GM12891 (cell line): ENCODE measurements at places on chromosomes 3 and 15.

DNA sequence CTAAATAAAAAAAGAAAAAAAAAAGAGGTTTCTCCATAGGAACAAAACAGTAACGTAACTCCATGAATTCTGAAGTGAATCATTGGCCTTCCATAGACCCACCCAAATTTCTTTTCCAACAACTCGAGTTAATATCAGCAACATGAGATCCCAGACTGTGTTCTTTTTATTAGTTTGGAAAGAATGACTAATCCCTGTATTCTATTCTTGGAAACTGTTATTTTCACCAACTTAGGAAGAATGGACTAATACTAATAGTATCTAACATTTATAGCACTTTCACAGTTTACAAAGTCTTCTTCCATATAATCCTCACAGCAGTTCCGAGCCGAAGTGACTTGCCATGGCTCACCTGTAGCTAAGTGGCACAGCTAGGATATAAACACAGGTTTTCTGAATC, 72.7 kb upstream of the SLC4A7 start:
- no peak for DNase-seq

DNA sequence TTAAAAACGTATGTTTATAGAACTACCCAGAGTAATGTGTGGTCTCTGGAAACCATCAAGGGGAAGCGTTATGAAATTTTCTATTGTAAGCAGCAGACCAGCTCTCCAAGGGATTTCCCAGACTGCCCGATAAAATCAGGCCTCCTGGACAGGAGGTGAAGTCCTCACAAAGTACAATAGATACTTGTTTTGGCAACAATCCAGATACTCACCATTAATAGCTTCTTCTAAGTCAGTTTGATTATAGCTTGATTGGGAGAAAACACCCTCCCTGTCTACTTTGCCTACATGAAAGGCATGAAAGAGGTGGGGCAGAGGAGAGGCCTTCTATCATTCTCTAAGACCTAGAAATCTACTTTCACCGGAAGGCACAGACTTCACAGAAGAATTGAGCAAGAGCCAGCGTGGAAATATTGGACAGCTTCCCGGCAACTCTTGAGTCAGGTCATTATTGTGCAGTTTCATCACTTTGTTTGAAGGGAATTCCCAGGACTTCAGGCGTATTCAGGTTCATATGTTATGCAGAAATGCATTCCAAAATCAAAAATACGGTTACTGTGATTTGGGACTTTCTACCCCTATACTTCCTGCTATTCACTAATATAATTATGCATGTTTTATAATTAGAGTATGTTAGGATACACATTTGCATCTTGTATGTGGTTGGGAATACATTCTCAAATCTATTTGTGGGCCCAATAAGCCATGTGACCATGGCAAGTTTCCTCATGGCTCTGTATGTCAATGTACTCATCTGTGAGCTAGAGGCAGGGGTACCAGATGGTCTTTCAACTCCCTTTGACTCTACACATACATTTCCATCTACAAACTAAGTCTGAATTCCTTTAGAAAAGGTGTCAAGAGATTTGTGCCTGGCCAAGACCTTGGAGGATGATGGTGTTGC, 103.5 kb downstream of the CD47 start:
- DNase-seq: no peak

GRCh38 chr3:58833491-58833890, 166.9 kb upstream of the FAM3D start:
- no peak for DNase-seq

DNA sequence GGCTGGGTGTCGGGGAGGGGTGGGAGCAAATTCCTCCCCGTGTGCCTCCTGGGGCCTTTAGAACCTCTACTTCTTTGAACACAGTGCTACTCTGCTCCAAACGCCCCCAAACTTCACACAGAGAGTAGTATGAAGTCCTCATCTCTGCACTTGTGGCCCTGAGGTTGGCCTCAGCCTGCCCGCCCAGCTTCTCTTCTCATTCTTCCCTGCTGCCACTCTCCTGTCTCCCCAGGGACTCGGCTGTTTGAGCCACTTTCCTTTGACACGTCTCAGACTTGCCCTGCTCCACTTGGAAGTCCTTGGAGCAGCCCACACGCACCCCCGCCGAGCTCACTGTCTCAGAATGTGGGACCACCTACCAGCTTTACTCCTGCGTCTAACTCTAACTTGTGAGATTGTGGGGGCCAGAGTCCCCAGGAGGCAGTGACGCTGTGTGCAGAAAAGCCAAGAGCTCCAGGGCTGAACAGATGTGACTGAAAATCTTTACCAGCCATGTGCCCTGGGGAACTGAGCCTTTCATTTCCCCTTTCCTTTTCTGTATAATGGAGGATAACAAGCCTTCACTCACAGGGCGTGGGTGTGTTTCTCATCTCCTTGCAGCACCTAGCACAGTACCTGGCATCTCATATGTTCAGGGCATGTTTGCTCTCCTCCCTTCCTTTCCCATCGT, 233.6 kb upstream of the CTDSPL start:
- no peak for DNase-seq

- no peak for DNase-seq
These were observed 54.0 kb upstream of the EIF1B start for GRCh38 chr3:40255532-40255931.

DNA sequence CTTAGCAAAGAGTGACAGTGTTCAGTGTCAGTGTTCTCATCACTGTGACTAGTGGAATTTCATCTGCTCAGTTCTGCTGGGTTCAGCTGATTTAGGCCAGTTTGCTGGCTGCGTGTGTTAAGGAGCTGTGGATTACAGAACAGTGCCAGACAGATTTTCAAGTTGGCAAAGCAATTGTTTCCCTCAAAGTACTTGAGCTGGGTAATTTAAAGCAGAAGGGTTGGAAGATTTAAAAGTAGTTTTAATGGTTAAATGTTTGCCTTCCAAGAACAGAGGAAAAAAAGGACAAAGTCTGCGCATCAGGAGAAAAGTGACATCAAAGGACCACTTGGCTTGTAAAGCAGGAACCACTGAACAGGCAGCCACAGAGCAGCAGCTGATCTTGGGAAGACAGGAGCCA, 8.7 kb downstream of the ESYT3 start:
- DNase-seq: no peak

GRCh38 chr15:84833447-84834228, 16.5 kb downstream of the ALPK3 start:
- DNase-seq: no peak

- no peak for DNase-seq
These were observed 193.3 kb upstream of the TTC14 start for GRCh38 chr3:180408654-180409053.

GRCh38 chr3:170740726-170741591, 129.0 kb downstream of the RPL22L1 start:
- DNase-seq: no peak

GRCh38 chr3:97680210-97680609, 84.3 kb upstream of the ARL6 start:
- DNase-seq: no peak

DNA sequence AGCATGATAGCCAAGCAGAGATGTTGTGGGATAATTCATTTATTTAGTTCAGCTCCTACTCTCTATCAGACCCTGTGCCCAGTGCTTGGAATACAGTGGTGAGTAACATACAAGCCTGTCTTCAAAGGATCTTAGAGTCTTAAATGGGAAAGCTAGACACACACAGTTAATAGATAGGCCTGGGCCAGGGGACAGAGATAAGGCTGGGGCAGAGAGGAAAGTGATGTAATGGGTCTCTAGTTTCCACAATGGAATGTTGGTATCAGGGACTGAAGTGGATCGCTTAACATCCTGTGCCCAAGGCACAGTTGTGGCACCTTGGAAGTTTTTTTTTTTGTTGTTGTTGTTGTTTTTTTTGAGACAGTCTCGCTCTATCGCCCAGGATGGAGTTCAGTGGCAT, 79.9 kb upstream of the POLG start:
- DNase-seq: no peak

DNA sequence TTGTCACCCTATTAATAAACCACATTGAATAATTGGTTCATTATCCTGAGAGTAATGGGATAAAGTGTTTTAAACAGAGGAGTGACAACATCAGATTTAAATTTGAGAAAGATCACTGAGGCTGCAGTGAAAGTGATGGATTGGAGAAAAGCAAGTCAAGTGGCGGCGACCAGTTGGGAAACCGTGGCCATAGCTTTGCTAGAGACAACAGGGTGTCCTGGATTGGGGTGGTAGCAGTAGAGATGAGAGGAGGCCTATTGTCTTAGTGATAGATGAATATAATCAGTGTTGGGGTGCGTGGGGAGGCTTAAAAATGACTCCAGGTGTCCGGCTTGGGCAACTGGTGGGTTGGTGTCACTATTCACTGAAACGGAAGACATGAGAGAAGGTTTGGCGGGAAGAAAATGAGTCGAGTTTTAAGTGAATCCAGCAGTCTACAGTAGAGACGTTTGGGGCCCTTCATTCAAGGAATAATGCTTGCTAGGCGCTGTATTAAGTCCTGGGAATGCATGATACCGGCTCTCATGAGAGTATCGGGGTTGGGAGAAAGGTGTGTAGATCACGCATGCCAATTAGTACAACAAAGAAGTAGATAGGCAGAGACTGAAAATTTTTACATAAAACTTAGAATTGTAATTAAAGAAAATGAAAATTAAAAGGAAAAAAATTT, 819 bp downstream of the NEK4 start:
- no peak for DNase-seq

GRCh38 chr15:66782785-66783184, 80.7 kb downstream of the SMAD6 start:
- DNase-seq: no peak

DNA sequence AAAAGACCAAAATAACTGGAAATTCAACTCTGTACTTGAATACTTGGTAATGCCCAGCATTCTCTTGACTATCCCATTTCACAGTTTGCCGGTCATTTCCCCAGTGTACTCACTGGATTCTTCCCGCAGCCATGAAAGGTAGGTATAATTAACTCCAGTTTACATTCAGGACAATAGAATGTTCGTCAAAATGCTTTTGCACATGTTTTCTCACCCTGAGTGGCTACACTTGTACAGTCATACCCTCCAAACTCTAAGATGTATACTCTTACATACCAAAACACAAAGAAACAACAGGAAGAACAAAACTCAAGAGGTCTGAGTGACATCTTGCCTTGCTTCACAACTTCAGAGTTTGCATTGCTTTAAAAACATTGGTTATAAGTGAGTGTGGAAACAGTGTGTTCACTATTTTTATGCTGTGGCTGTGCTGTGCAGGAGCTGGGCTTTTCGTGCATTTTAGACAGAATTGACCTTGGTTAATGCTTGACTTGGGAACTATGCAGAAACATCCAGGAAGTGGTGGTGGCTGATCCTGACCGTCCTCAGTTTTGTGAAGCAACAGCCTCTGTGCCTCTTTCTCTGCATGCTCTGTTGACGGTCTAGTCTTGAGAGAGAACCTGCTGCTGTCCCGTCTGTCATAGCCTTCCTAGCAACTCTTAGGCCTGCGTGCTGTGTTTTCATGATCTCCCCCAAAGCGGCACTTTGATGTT, 90.5 kb downstream of the IGF1R start:
- no peak for DNase-seq

GRCh38 chr3:115146418-115147328, at the start of gene ZBTB20:
ZBTB20 (minus strand) TSS chr3:115147288.
- DNase-seq: peak; percentile 66

GRCh38 chr3:179907784-179908482, 128.8 kb downstream of the PEX5L start:
- no peak for DNase-seq

DNA sequence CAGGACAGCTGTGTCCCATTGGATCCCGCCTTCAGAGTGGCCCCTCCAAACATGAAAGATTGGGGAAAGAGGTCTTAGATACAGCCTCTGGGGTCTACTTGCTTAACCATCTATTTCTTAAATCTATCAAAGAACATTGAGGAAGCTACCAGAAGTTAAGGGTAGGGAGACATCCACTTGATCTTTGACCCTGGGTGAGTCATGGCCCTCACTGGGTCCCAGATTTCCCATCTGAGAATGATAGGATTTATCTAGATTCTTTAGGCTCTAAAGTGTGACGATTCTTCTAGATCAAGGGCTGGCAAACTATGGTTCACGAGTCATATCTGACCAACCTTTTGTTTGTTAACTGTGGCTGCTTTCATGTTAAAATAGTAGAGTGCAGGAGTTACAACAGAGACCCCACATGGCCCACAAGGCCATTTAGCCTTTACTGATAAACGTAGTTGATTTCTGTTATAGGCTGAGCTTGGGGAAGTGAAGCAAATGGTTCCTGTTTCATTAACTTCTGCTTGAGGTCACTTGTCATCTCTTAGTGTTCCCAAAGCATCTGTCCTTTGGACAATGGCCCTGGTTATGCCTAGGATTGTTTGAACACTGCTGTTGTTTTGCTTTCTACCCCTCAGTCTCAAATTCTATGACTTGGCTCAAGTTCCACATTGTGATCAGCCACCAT, 8.0 kb downstream of the MUC13 start:
- no peak for DNase-seq

GRCh38 chr3:10783360-10784351, 32.4 kb upstream of the SLC6A11 start:
- no peak for DNase-seq

- DNase-seq: no peak
These were observed 740 bp downstream of the MAGI1 start for GRCh38 chr3:66037986-66038369.

- no peak for DNase-seq
These were observed 13.4 kb upstream of the FAM98B start for GRCh38 chr15:38440353-38441129.

- no peak for DNase-seq
These were observed 207.9 kb downstream of the LPP start for GRCh38 chr3:188361888-188362287.

DNA sequence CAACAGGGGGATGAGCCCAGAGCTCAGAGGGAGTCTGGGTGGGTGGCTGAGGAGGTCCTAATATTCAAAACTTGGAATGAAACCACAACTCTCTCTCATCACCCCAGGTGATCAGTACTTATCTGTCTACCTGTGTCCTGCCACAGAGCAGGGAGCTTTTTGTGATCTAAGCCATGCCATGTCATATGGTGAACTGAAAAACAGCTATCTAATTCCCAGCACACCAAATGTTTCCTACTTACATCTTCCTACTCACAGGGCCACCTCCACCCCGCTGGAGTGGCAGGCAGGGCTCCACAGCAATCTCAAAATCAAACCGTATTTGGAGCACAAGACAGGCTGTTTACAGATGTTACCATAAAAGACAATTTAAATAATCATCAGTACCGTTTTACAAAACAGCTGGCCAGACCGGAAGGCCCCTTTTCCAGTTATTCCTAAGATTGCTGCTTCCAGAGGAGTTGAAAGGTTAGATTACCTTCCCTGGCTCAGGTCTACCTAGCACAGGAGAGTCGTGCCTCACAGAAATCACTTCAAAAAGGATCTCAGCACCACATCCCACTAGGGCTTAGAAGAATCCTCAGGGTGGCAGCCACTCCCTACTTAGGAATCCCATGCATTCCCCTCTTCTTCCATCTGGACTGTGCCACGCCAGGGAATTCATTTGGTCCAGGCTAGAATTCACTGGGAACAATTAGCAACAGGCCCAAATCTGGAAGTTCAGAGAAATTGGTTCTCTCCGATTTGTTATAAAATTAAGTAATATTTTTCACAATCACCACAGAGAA, 226.6 kb upstream of the IL12A start:
- DNase-seq: no peak
